GM12878 (cell line): ENCODE measurements at places on chromosomes 7 and 10. TPM values are rescaled to one million over a fixed set of nuclear protein-coding genes. Genes with fewer than 3 reads are reported as not detected.

PPP1R17 gene
- total RNA-seq = not detected in 2 replicates

DNA sequence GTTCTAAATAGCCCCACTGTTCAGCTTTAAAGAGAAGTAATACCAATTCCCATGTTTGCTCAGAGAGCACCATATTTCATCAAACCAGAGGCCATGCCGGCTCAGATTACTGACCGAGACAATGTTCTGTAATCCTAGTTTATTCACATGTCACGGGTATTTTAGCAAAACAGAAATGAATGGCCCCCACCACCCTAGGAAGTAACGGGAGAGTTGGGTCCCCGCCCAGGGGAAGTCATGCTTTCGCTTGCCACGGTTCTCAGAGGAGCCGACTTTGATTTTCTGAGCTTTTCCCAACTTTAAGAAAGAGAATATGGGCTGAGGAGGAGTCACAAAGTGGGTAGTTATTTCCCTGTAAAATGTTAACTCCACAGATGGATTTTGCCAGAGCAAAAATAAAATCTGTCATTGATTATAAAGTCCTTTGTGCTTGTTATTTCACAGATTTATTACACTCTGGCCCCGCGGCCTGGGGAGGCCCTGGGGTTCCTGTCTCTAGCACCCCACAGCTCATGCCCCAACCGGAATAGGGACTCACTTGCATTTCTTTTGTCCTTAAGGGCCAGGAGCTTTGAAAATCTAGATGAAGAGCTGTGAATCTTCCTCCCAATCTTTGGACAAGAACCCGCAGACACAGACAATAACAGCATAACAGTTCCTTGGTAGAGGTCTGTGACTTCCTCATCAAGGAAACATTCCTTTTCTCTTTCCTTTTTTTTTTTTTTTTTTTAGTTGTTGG lies 3.7 kb upstream of the GDF10 start:
- H3K4me1 ChIP-seq = no peaks in the 10 kb centered on the region
- H3K27me3 ChIP-seq = peaks cover 2% of the 10 kb centered on the region
- no peaks in the 10 kb centered on the region for H3K36me3 ChIP-seq
- H3K4me3 ChIP-seq = no peak overlapping the region

DNA sequence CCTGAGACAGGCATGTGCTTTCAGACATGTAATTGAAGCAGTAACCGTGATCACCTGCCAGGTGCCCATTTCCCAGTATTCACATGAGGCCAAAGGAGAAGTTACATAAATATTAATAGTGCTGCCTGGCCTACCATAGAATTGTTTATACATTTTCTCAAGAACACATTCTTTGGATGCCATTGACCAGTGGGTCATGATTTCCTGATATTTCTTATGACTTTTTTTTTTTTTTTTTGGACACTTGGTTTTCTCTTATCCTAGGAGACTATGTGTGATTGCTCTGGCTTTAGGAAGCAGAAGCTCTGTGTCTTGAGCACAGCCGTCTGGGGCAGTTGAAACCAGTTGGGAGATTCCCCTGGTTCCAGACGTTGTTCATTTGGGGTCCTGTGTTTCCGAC lies 143.9 kb upstream of the NPS start:
- no peaks in the 10 kb centered on the region for H3K4me1 ChIP-seq
- DNase-seq = no peak
- no peaks in the 10 kb centered on the region for H3K36me3 ChIP-seq

- no peaks in the 10 kb centered on the region for H3K36me3 ChIP-seq
- peaks cover 21% of the 10 kb centered on the region for H3K4me1 ChIP-seq
- no peaks in the 10 kb centered on the region for H3K27me3 ChIP-seq
- peak; percentile 53 for DNase-seq
These were observed 94.1 kb upstream of the PCBD1 start for GRCh38 chr10:70982443-70982842.

GRCh38 chr10:7428673-7429350 lies 18.0 kb upstream of the SFMBT2 start:
- no peak overlapping the region for H3K27ac ChIP-seq
- H3K4me3 ChIP-seq = no peak overlapping the region
- H3K36me3 ChIP-seq = no peaks in the 10 kb centered on the region
- no peaks in the 10 kb centered on the region for H3K27me3 ChIP-seq

- no peaks in the 10 kb centered on the region for H3K27me3 ChIP-seq
- no peak overlapping the region for H3K4me3 ChIP-seq
- no peaks in the 10 kb centered on the region for H3K36me3 ChIP-seq
- DNase-seq = no peak
These were observed 195.7 kb upstream of the PTN start for GRCh38 chr7:137539111-137539715.

GRCh38 chr10:30853066-30853465 lies 178.6 kb downstream of the ZNF438 start:
- no peak for DNase-seq
- no peaks in the 10 kb centered on the region for H3K36me3 ChIP-seq
- no peaks in the 10 kb centered on the region for H3K27me3 ChIP-seq
- no peak overlapping the region for H3K4me3 ChIP-seq

DNA sequence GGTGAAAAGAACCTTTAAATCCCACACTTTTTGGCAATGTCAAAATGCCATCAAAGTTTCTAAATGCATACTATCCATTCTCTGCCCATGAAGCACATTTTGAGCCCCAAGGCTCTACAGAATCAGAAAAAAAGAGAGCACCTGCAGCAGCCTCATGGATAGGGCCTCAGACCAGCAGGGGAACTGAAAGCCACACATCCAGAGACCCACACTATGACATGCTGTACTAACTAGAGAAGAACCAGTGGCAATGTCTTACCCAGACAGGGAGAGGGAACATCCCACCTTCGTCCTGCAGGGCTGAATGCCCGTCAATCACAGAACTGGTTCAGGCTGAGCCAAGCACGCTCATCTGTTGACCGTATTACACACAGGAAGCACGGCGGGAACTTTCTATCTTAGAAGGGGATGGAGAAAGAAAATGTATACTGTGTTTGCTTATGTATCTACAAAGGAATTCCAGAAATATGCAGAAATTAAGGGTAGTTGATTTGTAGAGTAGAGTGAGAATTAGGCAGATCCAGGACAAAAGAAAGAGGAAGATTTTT lies 237.2 kb downstream of the GLI3 start:
- no peaks in the 10 kb centered on the region for H3K36me3 ChIP-seq
- H3K27me3 ChIP-seq = no peaks in the 10 kb centered on the region
- H3K27ac ChIP-seq = no peak overlapping the region
- no peak overlapping the region for H3K4me3 ChIP-seq

DNA sequence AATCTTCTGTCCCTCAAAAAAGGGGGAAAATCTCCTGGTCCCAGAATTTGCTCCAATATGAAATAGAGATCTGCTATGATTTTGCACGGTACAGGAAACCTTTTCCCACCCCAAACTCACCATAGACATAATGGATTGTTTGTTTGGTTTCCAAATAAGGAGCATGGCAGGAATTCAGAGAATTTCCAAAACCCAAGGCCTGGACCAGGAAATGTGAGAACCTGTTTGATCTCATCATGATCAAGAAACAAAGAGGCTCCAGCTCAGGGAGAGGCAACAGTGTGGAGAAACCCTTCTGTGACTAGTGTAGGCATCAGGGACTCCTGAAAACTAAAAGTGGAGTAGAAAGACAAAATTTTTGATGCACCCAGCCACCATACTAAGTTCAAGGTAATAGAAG lies 1548.1 kb upstream of the LRRTM3 start:
- no peak for DNase-seq
- H3K4me1 ChIP-seq = no peaks in the 10 kb centered on the region
- H3K27me3 ChIP-seq = no peaks in the 10 kb centered on the region
- H3K36me3 ChIP-seq = no peaks in the 10 kb centered on the region
- H3K4me3 ChIP-seq = no peak overlapping the region

LLCFC1 gene
- not detected in 2 replicates for total RNA-seq

- no peak for DNase-seq
- H3K27me3 ChIP-seq = no peaks in the 10 kb centered on the region
- no peaks in the 10 kb centered on the region for H3K4me1 ChIP-seq
These were observed 197.5 kb downstream of the ARL4A start for GRCh38 chr7:12884856-12885440.

EPO gene
- 0.16 TPM in 1 of 2 replicates, not detected in the other for total RNA-seq

GRCh38 chr10:97061423-97061822 lies 124.3 kb downstream of the SLIT1 start:
- H3K4me1 ChIP-seq = no peaks in the 10 kb centered on the region
- H3K27me3 ChIP-seq = peaks cover 2% of the 10 kb centered on the region; the same call in 1 of the 2 replicates
- no peak for DNase-seq
- no peak overlapping the region for H3K4me3 ChIP-seq
- no peak overlapping the region for H3K27ac ChIP-seq
- no peaks in the 10 kb centered on the region for H3K36me3 ChIP-seq

GPAM gene
- 9.2 and 9.5 TPM in 2 replicates for total RNA-seq

CRHR2 gene
- not detected in 2 replicates for total RNA-seq

DNA sequence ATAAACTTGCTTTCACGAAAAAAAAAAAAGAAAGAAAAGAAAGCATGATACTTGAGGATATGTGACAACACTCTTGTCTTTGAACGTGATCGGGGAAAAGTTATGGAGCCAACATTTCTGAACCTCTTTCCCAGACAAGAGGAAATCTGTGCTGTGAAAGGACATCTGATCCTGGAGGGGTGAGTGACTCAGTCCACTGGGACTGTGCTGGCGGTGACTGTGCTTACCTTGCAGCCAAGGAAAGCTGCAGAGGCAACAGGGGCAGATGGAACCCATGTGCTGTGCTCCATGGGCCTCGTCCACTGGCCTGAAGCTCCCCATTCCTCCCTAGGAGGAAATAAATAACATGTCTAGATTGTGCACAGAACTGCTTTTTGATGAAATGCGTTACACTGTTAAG lies 116.5 kb upstream of the RAB11FIP2 start:
- DNase-seq = no peak
- H3K27ac ChIP-seq = no peak overlapping the region
- H3K4me3 ChIP-seq = no peak overlapping the region
- H3K27me3 ChIP-seq = no peaks in the 10 kb centered on the region
- H3K4me1 ChIP-seq = no peaks in the 10 kb centered on the region

DNA sequence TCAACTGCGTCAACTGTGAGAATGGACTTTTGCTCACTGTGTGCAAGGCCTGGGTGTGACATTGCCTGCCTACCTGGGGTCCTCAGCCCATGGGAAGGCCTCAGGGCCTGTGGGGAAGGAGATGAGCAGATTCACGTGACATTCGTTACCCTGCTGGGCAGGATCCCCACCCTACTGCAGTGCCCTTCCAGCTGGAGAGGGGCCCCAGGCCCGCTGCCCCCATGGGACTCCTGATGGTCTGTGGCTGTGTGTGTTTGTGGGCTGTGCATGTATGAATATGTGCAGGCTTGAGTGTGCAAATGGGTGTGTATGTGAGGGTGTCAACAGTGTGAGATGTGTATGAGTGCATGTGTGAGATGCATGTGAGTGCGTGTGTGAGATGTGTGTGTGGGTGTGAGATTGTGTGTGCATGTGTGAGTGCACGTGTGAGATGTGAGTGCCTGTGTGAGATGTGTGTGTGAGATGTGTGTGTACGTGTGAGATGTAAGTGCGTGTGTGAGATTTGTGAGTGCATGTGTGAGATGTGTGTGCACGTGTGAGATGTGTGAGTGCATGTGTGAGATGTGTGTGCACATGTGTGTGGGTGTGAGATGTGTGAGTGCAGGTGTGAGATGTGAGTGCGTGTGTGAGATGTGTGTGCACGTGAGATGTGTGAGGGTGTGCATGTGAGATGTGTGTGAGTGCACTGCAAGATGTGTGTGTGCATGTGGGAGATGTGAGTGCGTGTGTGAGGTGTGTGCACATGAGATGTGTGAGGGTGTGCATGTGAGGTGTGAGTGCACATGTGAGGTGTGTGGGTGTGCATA lies 29.7 kb downstream of the PPIF start:
- H3K27ac ChIP-seq = no peak overlapping the region
- no peaks in the 10 kb centered on the region; the same call in 1 of the 2 replicates for H3K27me3 ChIP-seq
- H3K4me3 ChIP-seq = no peak overlapping the region
- no peaks in the 10 kb centered on the region for H3K4me1 ChIP-seq

GRCh38 chr7:21923658-21924057 lies 22.0 kb downstream of the CDCA7L start:
- no peak for DNase-seq
- H3K4me1 ChIP-seq = no peaks in the 10 kb centered on the region
- no peak overlapping the region for H3K4me3 ChIP-seq
- no peak overlapping the region for H3K27ac ChIP-seq

DNA sequence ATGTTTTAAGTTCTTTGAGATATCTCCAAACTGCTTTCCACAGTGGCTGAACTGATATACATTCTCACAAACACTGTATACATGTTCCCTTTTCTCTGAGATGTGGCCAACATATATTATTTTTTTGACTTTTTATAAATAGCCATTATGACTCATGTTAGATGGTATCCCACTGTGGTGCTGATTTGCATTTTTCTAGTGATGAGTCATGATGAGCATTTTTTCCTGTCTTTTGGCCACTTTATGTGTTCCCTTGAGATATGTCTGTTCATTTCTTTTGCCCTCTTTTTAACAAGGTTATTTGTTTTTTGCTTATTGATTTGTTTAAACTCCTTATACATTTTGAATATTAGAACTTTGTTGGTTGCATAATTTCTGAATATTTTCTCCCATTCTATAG lies 1055.1 kb downstream of the NXPH1 start:
- H3K36me3 ChIP-seq = no peaks in the 10 kb centered on the region
- H3K27ac ChIP-seq = no peak overlapping the region
- DNase-seq = no peak
- H3K27me3 ChIP-seq = no peaks in the 10 kb centered on the region
